B cell (primary cell): ENCODE measurements at places on chromosomes 5 and 9.

DNA sequence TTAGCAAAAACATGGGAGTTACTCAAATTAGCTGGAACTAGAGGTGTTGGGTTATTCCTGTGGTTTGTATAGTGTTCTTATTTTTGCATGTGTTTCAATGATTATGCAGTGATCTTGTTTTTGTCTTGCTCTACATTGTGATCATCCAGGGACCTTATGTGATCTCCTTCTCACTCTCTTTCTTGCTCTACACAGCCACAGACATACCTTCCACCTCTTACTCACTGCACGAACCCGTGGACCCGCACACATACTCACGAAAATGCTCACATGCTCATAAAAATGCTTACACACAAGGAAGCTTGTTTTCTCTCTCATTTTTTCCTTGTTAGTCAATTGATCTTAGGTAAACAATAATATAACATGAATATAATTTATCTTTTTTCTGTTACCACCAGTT, 187.1 kb downstream of the KDM4C start:
- no peak for DNase-seq

DNA sequence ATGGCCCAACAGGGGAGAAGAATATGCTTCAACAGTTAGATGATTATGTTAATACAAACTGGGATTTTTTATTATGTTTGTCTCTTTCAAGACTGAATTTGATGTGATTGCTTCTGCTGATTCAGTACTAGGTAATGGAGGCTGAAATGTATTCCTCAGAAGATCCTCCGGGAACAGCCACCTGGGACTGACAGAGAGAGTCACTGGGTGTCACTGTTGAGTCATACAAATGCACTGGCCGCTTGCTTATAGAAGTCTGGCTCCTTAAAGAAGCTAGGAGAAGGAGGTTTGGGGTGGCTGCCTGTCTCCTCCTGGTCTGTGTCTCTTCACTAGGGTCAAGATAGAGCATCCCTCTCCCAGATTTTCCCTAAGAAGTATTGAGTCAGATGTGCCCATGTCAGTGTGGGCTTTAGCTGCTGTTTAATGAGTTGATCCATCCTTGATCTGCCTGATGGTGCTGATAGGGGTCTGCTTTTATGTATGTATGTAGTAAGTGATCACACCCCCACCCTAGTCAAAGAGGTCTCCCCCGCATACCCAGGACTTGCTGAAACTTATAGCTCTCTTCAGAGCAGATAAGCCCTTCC, 773.4 kb downstream of the BRINP1 start:
- DNase-seq = peak; percentile 2

GRCh38 chr9:81317939-81318338, 371.4 kb downstream of the TLE1 start:
- DNase-seq = no peak

DNA sequence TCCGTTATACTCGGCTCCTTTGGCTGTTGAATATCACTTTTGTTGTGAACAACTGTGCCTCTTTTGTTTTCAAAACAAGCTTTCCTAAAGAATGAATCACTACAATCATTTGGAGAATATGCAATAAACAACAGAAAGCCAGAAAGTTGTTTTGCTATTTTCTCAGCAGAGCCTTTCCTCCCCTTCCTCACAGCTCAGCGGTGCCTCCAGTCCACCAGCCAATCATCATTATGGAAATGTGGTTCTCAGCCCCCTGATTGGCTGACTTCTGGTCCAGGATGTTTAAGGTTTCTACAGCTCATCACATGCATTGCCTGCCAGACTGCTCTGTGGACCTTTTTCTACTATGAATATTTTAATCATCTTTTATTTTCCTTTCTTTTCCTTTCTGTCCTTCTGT, 9.1 kb upstream of the ZNF608 start:
- no peak for DNase-seq

DNA sequence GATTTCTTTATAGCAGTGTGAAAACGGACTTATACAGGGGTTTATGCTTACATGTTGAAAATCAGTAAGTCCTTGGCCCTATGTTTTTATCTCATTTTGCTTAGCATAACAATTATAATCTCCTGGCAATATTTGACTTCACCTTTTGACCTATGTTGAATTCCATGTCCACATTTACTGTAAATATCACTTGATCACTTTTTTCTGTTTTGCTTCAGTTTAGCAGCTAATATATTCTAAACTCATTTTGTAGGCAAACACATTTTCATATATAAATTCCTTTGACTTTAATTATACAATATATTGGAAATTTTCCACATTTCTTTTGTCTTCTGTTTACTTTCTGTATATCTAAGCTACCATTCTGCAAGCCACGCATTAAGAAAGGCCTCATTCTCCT, 674.0 kb downstream of the MAT2B start:
- DNase-seq = no peak

GRCh38 chr9:111621895-111622480, 9.1 kb upstream of the DNAJC25 start:
- DNase-seq = peak; percentile 41

- no peak for DNase-seq
Measured at GRCh38 chr5:132406144-132406783, 36.8 kb downstream of the SLC22A5 start.

DNA sequence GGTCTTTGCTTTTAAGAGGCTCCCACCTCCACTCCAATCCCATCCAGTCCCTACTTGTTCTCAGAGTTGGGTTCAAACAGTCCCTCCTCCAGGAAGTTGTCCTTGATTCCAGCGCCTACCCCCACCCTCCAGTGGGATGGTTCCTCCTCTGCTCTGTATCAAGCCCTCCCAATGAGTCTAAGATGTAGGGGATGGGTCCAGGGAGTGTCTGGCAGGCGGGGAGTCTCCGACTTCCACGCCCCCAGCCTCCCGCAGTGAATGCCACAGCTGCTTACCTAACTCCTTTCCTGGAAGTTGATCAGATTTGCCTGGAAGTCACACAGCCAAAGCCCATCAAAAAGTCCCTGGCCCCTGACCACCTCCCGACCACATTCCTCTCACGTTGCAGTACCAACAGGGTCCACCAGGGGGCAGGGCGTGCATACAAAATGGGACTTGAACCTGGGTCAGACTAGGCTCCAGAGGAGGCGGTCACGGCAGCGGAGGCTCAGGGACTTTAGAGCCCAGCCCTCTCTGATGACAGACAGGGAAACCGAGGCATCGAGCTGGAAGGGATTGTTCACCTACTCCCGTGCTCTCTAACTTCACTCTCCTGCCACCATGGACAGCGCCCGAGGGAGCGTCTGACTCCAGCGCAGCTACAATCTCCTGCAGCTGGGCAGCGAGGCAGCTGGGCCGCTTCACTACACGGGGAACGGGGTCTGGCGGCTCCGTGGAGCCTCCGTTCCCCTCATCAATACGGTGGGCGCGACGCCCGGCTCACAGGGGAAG, 25.0 kb upstream of the TDRD7 start:
- peak; percentile 74 for DNase-seq

DNA sequence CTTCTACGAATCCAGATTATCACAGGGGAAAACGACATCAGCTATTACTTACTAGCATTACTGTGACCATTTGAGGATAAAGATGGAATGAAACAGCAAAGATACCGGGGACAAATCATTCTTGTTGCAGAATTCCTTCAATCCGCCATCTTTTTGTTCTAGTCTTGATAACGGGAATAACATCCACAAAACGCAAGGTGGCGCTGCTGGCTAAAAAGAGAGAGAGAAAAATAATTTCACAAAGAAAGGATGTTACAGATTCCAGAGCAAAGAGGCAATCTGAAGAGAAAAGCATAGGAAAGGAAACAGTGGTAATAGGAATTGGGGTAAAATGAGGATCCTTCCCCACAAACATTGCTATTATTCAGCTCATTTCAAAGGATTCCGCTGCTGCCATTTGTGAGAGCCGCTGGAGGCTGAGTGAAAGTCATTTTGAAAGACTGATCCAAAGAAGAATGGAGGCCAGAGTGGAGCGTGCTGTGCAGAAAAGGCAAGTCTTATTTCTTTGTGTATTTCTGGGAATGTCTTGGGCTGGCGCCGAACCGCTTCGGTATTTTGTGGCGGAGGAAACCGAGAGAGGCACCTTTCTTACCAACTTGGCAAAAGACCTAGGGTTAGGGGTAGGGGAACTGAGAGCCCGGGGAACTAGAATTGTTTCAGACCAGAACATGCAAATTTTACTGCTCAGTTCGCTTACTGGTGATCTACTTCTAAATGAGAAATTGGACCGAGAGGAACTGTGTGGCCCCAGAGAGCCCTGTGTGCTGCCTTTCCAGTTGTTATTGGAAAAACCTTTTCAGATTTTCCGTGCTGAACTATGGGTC, at the start of gene PCDHB7:
PCDHB7 (plus strand) TSS at position 264 of the 824 bp plus-strand sequence; CDS start at position 456, 192 bp downstream.
- peak; percentile 18 for DNase-seq

DNA sequence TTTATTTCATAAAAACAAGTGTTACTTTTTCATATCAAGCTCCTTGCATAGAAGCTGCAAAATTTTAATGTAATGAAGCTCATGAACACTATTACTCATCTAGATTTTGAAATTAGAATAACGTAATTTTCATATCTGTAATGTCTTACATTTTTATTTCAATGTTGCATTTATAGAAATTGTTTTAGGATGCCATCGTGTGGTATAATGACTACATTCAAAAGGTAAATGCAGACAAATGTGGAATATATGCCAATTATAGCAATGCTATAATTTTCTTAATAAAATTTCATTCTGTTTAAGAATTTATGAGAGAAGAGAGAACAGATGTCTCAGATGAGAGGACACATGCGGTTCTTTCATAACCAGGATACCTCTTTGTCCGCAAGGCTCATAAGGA, 230.2 kb downstream of the TMEM232 start:
- no peak for DNase-seq

DNA sequence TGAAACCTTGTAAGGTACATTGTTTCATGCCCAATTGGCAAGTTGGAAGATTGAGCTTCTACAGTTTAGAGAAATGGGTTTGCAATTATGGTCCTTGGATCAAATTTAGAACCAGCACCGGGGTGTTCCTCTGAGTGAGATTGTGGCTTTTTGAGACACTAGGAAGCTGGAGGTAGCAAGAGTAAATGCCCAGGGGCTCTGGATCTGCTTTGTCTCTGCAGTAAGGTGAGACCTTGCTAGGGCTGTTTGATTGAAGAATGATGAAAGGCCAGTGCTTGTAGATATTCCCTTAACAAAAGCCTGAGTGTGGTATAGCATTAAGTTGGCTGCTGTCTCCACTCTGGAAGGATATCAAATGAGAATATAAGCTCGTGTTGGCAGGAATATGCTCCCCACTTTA, 36.0 kb downstream of the WWC1 start:
- no peak for DNase-seq

DNA sequence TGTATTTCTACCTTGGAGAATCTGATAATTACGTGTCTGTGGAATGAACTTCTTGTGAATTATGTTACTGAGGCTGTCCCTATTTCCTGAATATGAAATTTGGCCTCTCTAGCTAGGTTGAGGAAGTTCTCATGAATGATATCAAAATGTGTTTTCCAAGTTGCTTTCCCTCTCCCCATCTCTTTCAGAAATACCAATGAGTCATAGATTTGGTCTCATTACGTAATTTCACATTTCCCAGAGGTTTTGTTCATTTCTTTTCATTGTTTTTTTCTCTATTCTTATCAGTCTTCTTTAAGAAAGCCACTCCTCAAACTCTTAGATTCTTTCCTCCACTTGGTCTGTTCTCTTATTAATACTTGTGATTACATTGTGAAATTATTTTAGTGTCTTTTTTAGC, 923.8 kb upstream of the CDH9 start:
- DNase-seq = no peak

GRCh38 chr9:90925581-90926257, 124.1 kb downstream of the SYK start:
- no peak for DNase-seq

DNA sequence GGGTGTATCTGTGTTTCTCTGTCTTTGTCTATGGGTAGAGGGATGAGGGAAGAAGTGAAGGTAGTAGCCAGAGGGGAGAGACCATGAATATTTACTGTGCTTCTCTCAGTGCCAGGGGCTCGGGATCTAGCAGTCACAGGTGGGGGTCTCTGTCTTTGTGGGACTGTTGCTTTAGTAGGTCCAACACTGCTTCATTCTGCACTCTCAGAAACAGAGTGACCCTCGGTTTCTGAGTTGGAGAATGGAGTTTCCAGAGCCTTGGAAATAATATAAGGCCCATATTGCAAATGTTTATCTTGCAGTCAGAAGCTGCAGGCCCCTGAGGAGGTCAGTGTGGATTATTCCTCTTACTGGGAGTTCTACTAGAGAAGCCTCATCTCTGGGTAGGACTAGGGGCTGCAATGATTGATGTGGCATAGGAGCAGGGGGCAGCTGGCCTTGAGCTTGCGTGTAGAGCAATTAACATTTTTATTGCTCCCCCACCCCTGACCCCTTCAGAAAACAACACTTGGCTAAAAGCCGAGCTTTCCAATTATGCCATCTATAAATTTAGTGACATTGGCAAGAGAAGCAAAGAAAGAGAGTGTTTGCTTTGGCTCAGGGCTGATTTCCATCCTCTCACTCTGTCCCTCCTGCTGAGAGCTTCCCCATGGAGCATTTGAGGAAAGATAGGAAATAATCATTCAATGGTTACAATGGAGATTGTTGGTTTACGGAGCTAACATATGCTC, 55.0 kb upstream of the TRPC7 start:
- no peak for DNase-seq

- DNase-seq = no peak
Measured at GRCh38 chr5:147701468-147701867, 81.1 kb downstream of the JAKMIP2 start.

- DNase-seq = no peak
Measured at GRCh38 chr5:88830567-88830966, 52.4 kb downstream of the MEF2C start.

GRCh38 chr5:125343015-125343414, 596.6 kb upstream of the ZNF608 start:
- no peak for DNase-seq

GRCh38 chr5:128535251-128535650, 2.8 kb downstream of the FBN2 start:
- DNase-seq = no peak

- DNase-seq = no peak
Measured at GRCh38 chr5:134224888-134225779, 739 bp downstream of the PPP2CA start.

DNA sequence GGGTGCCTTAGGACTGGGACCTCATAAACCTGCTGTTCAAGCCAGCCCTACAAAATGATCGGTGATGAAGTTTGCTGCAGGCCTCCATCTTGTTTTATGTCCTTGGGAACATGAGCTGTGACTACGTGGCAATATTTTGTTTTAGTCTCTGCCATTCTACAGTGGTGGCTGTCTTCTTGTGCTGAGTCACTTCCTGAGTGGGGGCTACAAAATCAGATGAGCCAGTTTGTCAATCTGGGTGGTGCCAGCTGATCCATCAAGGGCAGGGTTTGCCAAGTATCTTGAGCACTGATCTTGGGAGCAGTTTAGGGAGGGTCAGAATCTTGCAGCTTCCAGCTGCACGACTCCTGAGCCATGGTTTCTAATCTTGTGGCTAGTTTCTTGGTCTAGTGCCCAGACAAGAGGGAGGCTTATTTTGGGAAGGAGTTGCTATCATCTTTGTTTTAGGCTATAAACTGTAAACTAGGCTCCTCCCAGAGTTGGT, 94.7 kb downstream of the YTHDC2 start:
- no peak for DNase-seq
